ENCODE measurements at places on chromosomes 13 and 19. TPM values are rescaled to one million over a fixed set of nuclear protein-coding genes. Genes with fewer than 3 reads are reported as not detected.

- no peaks in the 10 kb centered on the region for H3K36me3 ChIP-seq
- H3K4me3 ChIP-seq = no peak overlapping the region
- DNase-seq = peak; percentile 59
- H3K4me1 ChIP-seq = peaks cover 40% of the 10 kb centered on the region
- peak overlapping the region; percentile 52 for H3K27ac ChIP-seq
Measured at GRCh38 chr13:40170982-40171381, 495.5 kb downstream of the FOXO1 start.

DNA sequence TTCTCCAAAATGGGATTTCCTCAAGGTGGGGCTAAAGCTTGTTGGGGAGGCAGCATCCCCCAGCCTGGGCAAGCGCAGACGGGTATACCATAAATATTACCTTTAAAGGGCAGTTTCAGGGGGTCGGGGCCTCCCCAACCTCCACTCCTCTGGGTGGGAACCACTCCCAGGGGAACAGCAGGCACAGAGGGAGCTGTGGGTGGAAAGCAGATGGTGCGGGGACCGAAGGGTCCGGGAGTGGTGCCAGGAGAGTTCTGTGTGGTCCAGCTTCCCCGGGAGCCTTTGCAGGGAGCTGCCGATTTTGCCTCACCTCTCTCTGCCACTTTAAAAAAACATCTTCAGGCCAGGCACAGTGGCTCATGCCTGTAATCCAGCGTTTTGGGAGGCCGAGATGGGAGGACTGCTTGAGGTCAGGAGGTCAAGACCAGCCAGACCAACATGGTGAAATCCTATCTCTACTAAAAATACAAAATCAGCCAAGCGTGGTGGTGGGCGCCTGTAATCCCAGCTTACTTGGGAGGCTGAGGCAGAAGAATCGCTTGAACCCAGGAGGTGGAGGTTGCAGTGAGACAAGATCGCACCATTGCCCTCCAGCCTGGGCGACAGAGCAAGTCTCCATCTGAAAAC is 5.5 kb downstream of the MAST3 start:
- H3K36me3 ChIP-seq = no peaks in the 10 kb centered on the region
- peaks cover 6% of the 10 kb centered on the region for H3K4me1 ChIP-seq
- H3K27me3 ChIP-seq = no peaks in the 10 kb centered on the region
- no peak overlapping the region for H3K4me3 ChIP-seq
- no peak overlapping the region for H3K27ac ChIP-seq

DNA sequence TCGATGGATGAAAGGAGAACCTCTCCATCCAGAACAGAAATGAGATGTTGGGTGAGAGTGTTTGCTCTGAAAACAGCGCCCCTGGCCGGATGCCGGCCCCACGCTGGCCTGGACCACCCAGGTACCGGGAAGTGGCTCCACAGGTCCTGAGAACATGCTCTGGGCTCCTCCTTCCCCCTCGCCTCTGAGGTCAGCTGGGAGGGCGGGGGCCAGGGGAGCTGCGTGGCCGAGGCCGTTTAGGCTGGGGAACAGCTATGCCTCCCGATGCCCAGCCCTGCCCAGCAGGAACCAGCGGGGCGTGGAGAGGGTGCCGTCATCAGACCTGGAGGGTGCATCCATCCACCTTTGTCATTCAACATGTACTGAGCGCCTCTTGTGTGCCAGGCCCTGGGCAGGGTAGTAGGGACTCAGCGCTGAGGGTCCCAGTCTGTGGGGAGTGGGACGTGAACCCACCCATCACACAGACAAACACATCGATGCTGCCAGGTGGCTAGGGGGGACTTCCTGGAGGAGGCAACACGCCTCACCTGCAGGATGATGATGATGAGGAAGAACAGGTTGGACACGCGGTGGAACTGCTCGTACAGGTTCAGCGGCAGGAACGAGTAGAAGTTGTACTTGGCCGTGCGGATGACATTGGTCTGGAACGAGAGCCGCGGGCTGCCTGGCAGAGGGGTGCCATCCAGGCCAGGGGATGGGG is 4.2 kb downstream of the ATP8B3 start:
- no peaks in the 10 kb centered on the region for H3K27me3 ChIP-seq
- peaks cover 11% of the 10 kb centered on the region for H3K4me1 ChIP-seq
- H3K4me3 ChIP-seq = no peak overlapping the region
- H3K36me3 ChIP-seq = peaks cover 15% of the 10 kb centered on the region
- no peak overlapping the region for H3K27ac ChIP-seq

The SLAIN1 gene
- not detected for total RNA-seq

The OR10H2 gene
- total RNA-seq = not detected

The C5AR2 gene
- total RNA-seq = 2.8 TPM
